ENCODE measurements at places on chromosomes 5 and 9.

GRCh38 chr5:150142185-150142958 lies 13.3 kb downstream of the PDGFRB start:
- no peak for DNase-seq

DNA sequence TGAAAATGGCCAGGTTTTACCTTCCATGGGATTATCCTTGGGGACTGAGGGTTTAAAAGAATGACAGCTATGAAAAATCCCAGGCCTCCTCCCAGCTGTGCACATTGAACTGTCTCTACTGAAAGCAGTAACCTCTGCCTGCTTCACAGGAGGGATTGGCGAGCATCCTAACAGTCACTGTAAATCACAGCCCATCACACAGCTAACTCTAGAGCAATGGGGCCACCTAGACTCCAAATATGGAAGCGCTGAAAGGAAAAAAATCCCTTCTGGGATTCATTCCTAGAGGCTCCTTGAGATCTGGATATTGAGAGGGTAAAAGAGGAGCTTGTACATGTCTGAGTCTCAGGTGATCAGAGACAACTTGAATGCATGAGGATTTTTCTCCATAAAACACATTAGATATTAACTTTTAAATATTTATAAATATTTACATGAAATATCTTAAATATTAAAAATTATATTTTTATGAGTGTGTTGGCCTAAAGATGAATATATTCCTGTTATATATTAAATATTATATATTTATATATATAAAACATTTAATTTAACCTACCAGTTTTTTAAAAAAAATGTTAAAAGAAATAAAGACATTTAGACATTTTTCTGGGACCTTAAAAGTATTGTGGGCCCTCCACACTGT lies 133.8 kb upstream of the SLC24A2 start:
- peak; percentile 88 for DNase-seq

DNA sequence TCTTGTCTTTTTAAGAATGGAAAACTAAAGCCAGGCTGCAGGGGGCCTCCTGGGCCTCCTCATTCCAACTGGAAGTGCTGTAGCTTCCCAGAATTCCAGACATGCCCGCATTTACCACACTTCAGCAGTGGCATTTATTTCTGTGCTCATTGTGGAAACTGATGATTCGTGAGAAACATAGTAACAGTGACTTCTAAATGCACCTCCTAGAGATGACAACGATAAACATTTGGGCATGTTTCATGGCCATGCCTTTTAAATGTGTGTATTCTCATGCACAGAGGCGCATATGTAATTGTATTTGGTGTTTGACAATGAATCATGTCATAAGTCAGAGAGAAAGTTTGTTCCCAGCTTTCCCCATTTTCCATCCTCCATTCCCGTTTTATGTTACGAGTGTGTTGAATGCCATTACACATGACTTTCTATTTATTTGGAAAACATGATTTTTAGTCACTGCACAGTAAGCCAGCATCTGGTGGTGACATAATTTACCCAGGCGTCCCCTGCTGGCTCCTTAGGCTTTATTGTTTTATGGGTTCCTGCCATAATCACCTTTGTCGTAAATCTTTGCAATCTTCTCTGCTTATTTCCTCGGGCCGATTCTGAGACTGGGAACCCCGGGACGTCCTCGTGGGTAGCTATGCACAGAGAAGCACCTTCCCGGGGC lies 68.8 kb upstream of the FCN2 start:
- DNase-seq: no peak

DNA sequence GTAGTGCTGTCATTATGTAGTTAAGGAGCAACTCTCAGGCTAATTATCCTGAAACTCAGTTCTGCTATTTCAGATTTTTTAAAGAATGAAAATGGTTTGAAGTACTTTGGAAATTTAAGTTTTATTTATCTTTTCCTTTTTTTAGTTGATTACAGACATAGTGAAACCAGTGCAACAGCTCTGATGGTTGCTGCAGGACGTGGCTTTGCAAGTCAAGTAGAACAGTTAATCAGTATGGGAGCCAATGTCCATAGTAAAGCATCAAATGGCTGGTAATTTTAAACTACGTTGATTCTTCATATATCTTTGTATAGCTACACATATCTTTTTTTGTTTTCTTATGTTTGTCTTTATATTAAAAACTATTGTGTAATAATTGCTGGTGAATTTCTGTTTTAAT lies 34.9 kb downstream of the YTHDC2 start:
- no peak for DNase-seq

- DNase-seq: no peak
These were observed 155.5 kb downstream of the ESM1 start for GRCh38 chr5:54829676-54830535.

- peak; percentile 92 for DNase-seq
These were observed 96.0 kb downstream of the HINT1 start for GRCh38 chr5:131068893-131069643.
